ENCODE measurements at places on chromosomes 12 and 14.

DNA sequence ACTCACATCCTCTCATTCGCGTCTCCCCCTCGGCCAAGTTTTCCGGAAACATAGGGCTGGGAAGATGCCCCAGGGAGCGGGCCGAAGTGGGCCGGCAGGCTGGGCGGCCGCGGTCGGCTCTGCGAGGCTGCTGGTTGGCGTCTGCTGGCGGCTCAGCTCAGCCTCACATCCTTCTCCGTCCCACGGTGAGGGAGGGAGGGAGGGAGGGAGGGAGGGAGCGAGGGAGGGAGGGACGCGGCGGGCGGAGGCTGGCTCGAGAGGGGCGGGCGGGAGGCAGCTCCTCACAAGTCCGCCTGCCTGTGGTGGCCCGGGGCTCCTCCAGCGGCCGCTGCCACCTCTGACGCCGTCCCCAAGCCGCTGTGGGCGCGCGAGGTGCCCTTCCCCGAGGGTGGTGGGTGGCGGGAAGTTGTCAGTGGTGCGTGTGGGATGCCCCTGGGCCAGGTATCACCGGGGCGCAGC is 93.8 kb downstream of the RFLNA start:
- DNase-seq: peak; percentile 91

- no peak for DNase-seq
These were observed 261.9 kb downstream of the TMEM132D start for GRCh38 chr12:129641926-129642325.

GRCh38 chr14:61452452-61452851 is 131.1 kb downstream of the PRKCH start:
- no peak for DNase-seq

DNA sequence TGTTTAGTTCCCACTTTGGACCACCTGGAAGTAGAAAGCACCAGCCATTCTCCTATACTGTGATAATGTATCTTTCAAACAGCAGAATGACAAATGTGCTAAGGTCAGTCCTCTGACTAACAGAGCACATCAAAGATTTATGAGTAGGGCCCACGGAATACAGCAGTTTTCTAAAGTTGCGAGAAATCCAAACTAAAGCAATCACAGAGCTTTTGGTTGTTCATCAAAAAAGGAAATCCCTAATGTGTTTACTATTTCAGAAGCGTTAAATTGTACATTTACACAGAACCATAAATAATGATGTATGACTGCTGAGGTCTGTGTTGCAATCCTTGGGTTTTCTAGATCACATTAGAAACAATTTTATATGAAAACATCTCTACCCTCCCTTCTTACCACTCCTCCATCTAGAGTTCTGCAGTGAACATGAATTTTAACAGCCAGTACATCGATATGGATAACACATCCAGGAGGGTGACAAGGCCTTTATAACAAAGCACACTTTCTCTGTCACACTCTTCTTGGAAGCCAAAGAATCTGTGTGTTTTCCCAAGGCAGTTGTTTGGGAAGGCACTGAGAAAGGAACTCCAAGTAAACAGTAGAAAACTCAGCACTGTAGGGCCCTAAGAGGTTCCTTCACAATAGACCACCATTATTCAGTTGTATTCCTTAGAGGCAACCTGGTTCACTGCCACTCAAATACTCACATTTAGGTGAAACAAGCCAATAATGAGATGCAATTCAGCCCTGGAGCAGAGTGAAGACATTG is 7.3 kb downstream of the KITLG start:
- peak; percentile 53 for DNase-seq

DNA sequence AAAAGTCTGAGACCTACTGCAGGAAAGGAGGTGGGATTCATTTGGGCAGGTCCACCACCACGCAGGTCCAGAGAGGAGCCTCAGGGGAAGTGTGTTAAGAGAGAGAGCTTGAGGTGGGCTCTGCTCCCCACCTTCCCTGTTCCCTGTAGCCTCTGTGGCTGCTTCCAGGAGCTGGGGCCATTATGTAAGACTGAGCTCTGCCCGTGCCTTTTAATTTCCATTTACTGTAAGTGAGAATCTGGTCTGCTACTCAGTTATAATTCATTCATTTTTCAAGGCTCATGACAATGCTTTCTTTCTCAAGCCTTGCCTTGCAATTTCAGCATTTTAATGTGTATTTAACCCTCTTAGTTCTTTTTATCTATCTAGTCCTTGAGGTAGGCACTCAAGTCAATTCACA is 8.3 kb downstream of the SLC4A8 start:
- no peak for DNase-seq

DNA sequence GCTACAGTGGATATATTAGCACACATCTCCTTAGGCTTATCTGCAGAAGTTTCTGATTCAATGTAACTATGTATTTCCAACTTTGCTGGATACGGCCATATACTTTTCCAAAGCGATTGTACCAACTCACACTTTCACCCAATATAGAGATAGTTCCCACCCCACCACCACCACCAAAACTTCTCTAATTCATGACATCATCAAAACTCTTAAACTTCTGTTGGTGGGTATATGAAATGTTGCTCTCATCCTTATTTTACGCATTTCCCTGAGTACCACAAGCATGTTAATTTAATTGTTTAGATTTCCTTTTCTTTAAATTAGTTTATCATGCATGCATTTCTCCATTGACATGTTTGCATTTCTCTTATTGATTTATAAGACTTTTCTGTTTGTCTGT is 95.6 kb downstream of the PRKD1 start:
- no peak for DNase-seq

Data from AG10803 (cell line).